ENCODE measurements at places on chromosomes 7 and 10. TPM values are rescaled to one million over a fixed set of nuclear protein-coding genes. Genes with fewer than 3 reads are reported as not detected.

The BLNK gene
- total RNA-seq, result not detected

The PLPP4 gene
- total RNA-seq, result 0.18 TPM

The OR2A1 gene
- not detected for total RNA-seq

The TDRD1 gene
- not detected for total RNA-seq

The TMEM26 gene
- 0.08 TPM for total RNA-seq

The LIPK gene
- not detected for total RNA-seq

The HTR5A gene
- total RNA-seq, result not detected

The BPGM gene
- 19.1 TPM for total RNA-seq

The FAM241B gene
- 20.5 TPM for total RNA-seq

The EPO gene
- not detected for total RNA-seq

The CYP26C1 gene
- not detected for total RNA-seq

The CNPY1 gene
- not detected for total RNA-seq

The WIPF3 gene
- total RNA-seq, result 0.57 TPM

The SDK1 gene
- total RNA-seq, result 0.37 TPM

The HOXA9 gene
- 0.68 TPM for total RNA-seq

The MSRB2 gene
- total RNA-seq, result 12.7 TPM

The CYP2E1 gene
- 0.22 TPM for total RNA-seq

The CTAGE8 gene
- total RNA-seq, result not detected

The SRRM3 gene
- total RNA-seq, result 5.7 TPM

The ZCWPW1 gene
- 1.3 TPM for total RNA-seq

The TMEM176B gene
- not detected for total RNA-seq

The ST8SIA6 gene
- 0.08 TPM for total RNA-seq

The PRKAR2B gene
- 3.3 TPM for total RNA-seq

The ZNF804B gene
- not detected for total RNA-seq

The TMEM178B gene
- total RNA-seq, result 1.1 TPM

The TAS2R41 gene
- total RNA-seq, result not detected

Data from A549 treated with RU486 at 1 μM for 4 hours (cell line).